ENCODE measurements at places on chromosomes 2 and 18.

DNA sequence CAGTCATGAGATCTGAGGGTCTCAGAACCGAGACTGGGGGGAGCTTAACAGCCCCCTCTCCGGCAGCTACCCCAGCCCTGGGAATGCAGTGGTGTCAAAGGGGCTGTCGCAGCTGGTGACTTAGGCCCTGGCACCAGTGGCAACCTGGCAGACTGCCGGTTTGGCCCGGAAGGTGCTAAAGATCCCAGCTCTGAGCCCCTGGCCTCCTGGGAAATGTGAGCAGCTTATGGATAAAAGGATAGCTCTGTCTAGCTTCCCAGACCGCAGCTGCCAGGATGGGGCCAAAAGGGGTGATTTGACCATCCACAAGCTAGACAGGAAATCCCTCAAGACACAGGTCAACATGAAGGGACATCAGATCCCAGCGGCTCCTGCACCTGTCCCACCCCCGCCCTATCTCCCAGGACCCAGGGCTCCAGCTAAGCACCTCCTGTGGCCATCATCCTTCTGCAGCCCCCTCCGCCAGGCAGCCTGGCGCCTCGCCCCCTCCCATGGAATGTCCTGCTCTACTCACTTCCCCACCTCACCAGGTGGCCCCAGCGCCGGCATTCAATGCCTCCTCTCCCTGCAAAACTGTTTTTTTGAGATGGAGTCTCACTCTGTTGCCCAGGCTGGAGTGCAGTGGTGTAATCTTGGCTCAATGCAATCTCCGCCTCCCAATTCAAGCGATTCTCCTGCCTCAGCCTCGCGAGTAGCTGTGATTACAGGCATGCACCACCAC is 33.2 kb upstream of the EFHD1 start:
- no peak for DNase-seq

DNA sequence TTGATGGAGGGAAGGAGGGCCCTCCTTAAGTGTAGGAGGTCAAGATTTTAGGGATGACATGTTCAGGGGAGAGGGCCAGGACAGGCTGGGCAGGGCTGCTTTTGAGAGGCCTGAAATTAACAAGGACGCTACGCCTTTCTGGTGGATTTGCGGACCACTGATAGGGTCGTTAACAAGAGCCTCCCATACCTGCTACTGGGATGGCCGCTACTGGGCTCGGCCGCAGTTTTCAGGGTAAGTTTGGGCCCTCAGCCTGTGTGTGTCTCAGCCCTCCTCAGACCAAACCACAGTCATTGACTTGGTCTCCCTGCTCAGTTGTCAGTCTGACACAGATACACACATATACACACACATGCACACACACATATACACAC is 180.9 kb downstream of the SMAD2 start:
- no peak for DNase-seq

DNA sequence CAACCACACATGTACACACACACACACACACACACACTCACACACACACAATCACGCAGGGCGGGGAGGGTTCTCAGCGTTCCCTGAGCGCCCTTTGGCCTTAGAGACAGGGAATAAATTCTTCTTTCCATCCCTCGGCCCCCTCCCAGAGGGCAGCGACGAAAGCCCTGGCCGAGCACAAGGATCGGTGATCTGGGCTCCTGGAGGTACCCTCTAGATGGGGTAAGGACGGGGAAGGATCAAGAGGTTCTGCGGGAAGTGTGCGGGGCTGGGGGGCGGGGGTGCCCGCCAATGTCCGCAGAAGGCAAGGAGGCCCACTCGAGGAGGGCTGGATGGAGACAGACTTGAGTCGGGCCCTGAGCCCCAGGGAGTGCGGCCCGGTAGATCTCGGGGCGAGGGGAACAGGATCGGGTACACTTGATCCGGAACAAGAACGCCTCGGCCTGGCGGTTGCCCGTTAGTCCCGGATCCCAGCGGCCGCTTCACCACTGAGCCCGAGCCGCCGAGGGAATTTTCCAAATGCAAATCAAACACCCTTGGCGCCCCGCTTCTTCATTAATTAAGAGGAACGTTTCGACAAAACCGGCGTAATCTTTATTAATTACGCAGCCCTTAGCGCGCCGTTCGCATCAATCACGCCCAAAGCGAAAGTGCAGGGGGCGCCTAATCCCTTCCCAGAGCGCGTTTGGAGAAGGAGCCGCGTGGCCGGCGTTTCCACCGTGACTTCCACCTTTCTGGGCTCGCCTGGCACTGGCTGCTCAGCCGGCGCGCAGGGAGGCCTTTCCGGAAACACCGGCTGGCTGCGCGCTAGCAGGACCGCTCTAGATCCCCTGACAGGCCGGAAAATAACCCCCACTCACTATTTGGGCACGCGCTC is 7.0 kb upstream of the PAX3 start:
- DNase-seq, result no peak

DNA sequence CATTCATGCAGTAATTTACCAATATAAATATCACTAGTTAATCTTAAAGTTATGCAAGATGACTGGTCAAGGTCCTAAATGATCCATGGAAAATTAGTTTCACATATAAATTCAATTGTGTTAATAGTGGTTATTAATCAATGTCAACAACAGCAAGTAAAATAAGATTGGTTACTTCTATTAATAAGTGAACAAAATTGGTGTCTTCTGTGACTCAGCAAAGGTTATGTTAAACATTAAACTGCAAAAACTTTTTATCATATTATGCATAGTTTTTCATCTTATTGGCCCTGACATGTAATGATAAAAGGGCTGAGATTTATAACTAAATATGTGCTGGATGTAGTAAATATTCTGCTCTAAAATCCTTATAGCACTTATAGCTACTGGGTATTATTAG is 359.0 kb upstream of the UBE2E3 start:
- no peak for DNase-seq

DNA sequence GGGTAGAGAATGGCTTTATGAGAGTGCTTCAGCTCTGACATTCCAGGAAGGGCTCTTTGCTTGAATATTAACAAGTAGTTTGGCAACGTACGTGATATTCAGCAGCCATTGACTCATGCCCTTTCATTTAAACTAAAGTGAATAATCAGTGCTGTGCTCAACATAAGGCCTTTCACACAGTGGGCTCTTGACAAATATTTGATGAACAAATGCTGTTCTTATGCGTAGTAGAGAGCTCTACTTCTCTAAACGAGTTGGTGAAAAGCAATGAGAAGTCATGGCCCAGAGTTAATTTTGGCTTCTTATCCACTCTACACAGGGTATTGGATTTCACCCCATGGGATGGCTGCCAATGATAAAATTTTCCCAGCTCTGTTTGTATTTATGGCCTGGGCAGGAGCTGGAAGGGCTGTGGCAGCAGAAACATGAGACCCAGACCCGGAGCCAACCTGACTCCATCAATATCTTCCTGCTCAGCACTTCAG is 338.9 kb downstream of the CCDC85A start:
- no peak for DNase-seq

DNA sequence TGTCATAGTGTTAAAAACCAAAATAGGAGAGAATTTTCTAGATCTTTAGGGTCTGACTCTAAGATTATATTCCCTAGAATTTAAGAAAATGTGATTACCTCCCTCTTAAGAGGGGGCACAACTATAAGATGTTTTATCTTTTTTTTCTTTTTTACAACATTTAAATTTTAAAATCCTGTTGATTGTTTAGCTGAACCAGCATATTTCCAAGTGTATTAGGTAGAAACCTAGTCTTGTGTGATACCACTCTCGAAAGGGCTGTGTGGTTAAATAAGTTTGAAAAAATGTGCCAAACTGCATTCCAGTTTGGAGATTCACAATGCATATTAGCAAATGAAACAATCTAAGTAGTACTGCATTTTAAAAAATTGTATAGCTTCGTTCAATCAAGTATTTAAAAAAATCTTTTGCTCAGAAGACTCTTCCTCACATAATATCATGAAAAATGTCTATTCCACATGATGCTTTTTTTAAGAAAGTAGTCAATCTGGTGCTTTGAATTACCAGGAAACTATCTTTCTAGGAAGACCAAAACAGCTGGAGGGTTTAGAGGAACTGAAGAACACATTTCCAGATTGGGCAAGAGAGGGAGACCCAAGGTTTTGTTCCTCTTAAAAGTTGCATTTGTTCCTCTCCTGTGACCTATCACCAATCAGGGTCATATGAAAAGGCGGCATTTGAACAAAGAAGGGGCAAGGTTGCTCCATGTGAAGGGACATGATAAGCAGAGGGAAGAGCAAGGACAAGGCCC is 98.8 kb downstream of the DPP4 start:
- peak; percentile 65 for DNase-seq

- DNase-seq, result no peak
These were observed 240.8 kb upstream of the RGPD4 start for GRCh38 chr2:107585851-107586250.

GRCh38 chr18:66511289-66511688 is 92.6 kb downstream of the CDH19 start:
- DNase-seq, result no peak

DNA sequence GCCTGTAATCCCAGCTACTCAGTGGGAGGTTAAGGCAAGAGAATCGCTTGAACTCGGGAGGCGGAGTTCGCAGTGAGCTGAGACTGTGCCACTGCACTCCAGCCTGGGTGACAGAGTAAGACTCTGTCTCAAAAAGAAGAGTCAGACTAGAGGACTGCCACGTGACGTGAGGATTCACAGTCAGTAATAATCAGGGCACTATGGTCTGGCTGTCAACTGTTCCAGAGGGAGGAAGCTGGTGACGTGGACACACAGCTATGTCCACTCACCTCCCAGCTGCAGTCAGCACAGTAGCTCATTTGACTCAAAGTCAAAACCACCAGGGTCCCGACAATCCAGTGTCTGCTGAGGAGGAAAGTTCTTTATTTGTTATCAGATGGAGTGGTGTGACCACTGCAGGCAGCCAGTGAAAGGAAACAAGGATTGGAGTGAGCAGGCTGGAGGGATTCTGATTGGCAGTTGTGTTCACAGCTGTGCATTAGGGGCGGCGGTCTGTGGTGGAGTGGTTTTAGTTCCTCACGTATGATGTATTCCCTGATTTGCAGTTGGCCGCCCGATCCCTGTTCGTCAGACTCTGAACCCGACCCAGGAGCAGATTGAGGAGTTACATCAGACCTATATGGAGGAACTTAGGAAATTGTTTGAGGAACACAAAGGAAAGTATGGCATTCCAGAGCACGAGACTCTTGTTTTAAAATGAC is 37.9 kb downstream of the MOGAT1 start:
- DNase-seq, result no peak

DNA sequence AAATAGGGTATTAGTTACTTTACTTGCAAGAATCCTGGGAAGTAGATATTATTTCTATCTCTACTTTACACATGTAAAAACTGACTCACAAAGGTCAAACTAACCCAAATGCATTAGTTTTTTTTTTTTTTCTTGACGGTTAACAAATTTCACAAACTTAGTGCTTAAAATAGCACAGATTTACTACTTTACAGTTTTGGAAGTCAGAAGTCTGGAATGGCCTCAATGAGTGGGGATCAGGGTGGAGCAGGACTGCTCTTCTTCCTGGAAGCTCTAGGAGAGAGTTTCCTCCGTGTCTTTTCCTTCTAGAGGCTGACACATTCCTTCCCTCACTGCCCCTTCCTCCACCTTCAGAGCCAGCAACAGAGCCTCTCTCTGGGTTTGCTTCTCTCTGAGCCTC is 117.2 kb downstream of the COL6A3 start:
- no peak for DNase-seq

GRCh38 chr2:21427606-21428005 is 303.8 kb downstream of the TDRD15 start:
- DNase-seq, result no peak

DNA sequence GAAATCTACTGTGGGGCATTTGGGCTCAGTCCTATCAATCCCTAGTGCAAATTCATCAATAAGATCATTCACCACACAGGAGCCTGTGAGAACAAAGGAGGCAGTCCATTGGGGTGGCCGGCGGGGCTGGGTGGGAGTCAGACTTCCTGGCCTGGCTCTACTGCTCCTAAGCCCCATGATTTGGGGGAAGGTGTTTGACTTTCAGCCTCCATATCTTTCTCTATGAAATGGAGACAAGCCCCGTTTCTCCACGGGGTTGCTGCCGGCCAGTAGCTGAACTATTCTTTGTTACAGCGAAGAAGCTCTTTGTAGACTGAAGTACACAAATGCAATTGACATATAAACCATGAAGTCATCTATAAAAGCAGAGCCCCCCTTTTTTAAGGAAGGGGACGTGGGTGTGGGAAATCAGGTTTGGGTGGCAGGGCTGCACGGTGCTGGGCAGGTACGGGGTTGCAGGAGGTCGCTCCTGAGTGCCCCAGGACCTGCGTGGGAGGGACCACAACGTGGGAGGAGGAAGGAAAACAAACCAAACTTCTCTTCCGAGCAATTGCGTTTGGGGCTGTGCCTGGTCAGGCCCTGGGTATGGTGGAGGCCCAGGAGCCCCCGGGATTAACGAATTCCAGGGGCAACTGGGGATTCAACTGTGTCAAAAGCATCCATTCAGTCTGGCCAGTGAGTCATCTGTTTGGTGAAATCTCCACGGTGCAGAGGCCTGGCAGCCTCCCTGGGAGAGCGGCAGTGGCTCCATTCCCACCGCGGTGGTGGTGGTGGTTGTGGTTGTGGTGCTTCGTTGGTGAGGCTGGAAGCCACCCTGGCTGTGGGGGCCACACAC is 18.2 kb downstream of the FBLN7 start:
- DNase-seq, result no peak

DNA sequence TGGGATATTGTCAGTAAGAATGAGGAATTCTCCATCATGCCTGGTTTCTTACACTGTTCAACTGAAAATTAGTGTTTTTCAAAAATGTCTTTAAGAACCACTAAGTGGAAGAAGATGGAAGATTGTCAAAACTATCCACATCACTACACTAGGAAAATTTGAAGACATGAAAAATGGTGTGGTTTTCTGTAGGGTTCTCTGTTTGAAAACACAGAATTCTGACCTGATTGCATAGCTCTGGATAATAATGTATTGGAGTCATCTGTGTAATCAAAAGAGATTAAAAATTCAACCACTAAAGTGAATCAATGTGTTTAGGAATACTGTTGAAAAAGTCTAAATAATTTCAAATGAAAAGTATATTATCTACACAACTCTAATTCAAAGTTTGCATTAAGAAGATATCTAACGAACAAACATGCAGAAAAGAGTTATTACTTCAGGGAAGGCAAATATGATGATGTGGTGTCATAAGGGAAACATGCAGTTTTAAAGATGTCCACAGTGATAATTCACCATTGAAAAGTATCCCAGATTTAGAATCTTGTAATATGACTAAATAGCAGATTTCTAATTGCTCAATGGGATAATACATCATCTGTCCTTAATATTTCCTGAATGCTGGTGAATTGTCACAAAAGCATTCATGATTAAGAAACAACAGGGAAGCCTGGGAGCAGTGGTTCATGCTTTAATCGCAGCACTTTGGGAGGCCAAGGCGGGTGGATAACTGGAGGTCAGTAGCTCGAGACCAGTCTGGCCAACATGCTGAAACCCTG is 116.9 kb downstream of the ERBB4 start:
- no peak for DNase-seq

- no peak for DNase-seq
These were observed 674 bp upstream of the ERBB4 start for GRCh38 chr2:212539072-212539880.

Measured in GF-D8 (cell line).